Activated CD8-positive, alpha-beta memory T cell treated with anti-CD3 and anti-CD28 coated beads for 24 hours (primary cell): ENCODE measurements at places on chromosomes 1 and 21.

- no peak for DNase-seq
Measured at GRCh38 chr1:14662116-14662515, 63.6 kb downstream of the KAZN start.

GRCh38 chr1:36124404-36125128 lies 456 bp downstream of the COL8A2 start:
- DNase-seq: no peak

- no peak for DNase-seq
Measured at GRCh38 chr1:164723296-164723798, 164.4 kb downstream of the PBX1 start.

DNA sequence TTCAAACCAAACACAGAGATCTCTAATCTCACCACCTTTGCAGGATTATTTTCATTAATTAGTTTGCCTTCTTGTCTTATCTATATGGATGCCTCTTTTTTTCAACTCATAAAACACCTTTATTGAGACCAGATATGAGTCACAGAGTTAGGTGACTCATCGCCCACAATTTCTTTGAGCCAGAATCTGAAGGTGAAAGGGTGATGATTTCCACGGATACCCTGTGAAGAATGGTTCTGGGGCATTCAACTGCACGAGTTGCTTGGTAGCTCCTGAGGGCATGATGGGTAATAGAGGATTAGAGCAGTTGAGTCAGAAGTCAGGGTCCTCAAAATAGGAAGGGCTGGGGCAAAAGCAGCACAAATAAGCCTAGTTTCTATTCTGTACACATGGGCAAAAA lies 128.2 kb downstream of the TBX19 start:
- peak; percentile 73 for DNase-seq

- DNase-seq: no peak
Measured at GRCh38 chr21:36039861-36040260, 20.5 kb downstream of the SETD4 start.

- DNase-seq: no peak
Measured at GRCh38 chr21:28763809-28764418, 228.8 kb downstream of the LTN1 start.
